T1000 (cell line): ENCODE measurements at places on chromosomes 6 and 20.
A peak's percentile ranks its signal among the peaks of the same experiment; 100 is the strongest.

DNA sequence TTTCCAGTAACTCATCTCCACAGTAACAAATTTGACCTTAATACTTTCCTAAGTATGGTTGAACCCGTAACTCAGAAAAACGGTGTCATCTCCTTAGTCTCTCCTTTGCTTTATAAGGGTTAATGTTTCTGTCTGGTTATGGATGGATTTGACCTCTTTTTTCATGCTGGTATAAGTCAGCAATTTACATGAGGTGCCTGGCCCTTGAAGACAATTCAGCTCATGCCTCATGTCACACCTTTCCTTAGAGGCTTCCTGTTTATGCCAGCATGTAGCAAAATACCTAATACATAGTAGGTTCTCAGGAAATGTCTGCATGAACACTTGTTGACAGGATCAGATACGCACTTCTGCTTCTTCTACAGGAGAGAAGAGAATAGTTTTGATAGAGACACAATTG, 37.7 kb upstream of the C20orf144 start:
- DNase-seq, result no peak

- no peak for DNase-seq
Observed at GRCh38 chr6:156833755-156834154, 56.6 kb downstream of the ARID1B start.

DNA sequence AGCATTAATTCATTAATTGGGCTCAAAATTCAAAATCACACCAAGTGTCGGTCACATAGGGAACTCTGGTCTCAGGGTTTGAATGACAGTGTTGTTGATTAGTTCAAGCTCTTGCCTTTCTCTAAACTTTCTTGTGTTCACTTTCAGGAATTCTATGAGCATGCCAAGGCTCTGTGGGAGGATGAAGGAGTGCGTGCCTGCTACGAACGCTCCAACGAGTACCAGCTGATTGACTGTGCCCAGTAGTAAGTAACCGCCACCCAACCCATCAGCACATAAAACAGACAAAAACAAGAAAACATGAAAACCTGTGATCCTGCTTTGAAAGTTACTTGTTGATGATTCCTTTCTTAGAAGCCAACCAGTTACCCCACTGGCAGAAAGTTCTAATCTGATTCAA, 52.7 kb downstream of the GNAS start:
- no peak for DNase-seq

- peak; percentile 49 for DNase-seq
Observed at GRCh38 chr6:125201961-125202729, 48.6 kb downstream of the TPD52L1 start.

GRCh38 chr6:25866011-25866410, 8.0 kb downstream of the SLC17A3 start:
- DNase-seq, result no peak

GRCh38 chr6:123677897-123678296, 41.1 kb upstream of the TRDN start:
- no peak for DNase-seq

- DNase-seq, result no peak
Observed at GRCh38 chr6:108839083-108839642, 9.1 kb upstream of the ARMC2 start.

- peak; percentile 32 for DNase-seq
Observed at GRCh38 chr6:142833054-142833453, 111.9 kb downstream of the HIVEP2 start.

DNA sequence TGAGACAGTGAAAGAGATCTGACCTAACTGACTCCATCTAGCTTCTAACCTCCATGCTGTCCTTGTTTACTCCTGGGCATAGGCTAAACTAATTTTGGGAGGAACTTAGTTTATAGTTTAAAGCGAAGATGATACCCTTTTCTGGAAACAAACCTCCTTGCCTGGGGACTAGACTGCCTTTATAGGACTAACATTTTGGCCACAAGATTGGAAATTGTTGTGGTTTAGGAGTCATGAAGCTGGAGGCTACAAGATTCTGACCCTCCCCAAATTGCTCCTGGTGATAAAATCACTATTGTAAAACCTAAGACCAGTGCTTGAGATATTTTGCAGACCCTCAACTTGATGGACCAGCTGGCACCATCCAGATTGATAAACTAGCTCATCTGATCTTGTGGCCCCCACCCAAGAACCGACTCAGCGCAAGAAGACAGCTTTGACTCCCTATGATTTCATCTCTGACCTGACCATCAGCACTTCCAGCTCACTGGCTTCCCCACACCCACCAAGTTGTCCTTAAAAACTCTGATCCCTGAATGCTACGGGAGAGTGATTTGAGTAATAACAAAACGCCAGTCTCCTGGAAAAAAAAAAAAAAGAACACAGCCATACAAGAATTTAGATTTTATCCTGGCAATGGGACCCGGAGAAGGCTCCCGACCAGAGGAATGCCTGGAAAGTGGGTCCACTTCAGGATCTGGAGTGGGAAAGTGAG, 63.0 kb downstream of the ABHD12 start:
- DNase-seq, result no peak

- no peak for DNase-seq
Observed at GRCh38 chr6:53850527-53850926, 55.7 kb downstream of the LRRC1 start.

DNA sequence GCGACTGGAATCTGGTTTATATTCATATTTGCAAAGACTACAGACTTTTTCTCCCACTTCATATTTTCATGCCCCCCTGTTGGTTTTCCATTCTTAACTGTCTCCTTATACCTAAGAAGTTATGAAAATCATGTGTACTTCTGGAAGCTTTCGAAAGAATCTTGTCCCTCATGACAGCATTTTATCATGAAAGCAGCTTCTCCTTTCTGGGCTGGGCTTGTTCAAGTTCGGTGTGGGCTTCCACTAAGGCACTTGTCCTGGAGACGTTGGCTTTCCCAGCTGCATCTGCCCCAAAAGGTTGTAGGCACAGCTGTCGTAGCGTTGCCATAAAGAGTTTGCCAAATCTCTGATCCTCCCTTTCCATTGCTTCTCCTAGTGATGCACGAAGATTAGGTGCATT, 56.5 kb downstream of the RPRD1B start:
- no peak for DNase-seq

DNA sequence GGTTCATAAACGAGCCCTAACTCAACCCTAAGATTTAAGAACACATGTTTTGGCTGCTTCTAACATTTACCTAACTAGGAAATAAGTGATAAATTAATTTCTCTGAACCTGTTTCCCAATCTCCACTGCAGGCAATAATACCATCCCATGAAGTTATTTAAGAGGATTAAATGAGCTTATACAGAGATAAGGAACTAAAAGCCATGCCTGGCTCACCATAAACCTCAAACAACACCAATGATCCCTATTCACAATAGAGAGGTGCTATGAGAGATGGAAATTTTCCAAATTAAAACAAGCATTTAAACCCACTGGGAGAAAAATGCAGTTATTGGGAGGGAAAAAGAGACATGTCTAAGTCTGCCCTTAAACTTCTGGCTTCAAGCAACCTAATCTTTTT, 33.9 kb upstream of the KLHL31 start:
- DNase-seq, result no peak

DNA sequence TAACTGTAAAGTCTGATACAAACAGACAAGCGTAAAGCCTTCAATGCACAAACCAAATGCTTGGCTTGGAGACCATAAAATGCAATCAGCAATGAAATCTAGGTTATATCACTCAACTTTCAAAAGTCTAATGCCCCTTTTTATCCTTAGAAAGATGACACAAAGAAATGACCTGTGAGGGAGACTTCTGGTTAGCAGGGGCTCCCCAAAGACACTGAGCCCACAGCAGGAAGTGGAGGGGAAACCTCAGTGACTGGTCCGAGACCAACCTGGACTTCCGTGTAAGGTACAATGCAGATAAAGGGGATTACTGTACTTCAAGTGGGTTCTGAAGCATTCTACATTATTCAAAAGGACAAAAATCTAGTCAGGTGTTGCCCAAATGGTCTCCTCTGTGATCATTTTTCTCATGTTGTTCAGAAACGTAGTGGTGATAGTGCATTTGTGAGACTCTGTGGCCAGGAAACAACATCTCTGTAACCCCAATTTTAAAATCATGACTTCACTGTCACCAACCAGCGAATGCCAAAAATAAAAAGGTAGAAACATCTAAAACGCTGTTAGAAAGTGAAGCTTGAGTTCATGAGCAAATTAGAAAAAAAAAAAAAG, 88.2 kb downstream of the HIVEP2 start:
- no peak for DNase-seq

DNA sequence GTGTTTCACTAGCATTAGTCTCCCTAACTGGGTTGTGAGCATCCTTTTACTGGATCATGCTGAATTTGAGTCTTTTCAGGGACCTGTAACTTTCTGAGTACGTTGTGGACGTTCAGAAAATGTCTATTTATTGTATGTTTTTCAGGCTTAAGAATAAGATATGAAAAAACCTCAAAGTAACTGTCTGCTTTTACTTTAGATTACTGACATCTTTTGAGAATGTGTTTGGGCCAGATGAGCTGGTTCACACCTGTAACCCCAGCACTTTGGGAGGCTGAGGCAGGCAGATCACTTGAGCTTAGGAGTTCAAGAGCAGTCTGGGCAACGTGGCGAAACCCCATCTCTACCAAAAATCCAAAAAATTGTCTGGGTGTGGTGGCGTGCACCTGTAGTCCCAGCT, 32.7 kb downstream of the NCOA3 start:
- DNase-seq, result no peak

GRCh38 chr6:138396709-138397108, 7.3 kb upstream of the HEBP2 start:
- DNase-seq, result no peak

GRCh38 chr6:27894839-27895762, 17.1 kb downstream of the OR2B2 start:
- DNase-seq, result peak; percentile 44

DNA sequence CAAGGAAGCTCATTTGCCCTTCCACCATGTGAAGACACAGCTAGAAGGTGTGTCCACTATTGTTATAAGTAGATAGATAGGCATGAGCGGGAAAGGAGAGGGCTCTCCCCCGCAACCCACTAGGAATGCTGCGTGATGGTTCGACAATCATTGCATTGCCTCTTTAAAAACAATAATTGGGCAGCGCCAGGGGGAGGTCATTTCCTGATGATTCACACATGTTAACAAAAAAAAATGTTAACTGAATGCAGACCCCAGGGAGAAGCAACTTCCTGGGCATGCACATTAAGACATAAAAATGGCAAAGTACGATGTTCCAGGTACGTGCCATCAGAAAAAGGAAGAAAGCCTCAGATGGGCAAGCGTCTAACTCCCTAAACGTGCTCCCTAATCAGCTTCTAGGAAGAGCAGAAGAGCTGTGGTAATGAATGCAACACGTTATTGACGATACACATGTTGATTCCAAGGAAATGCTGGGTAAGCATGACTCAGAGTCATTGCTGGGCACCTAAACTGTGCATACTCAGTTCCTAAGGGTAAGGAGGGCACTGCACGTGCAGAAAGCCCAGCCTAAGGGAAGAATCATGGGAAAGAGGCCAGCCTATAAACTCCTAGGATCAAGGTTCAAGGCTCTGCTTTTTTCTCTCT, 113.7 kb downstream of the FAM217A start:
- peak; percentile 11 for DNase-seq

GRCh38 chr20:34402461-34402860, 39.4 kb downstream of the ITCH start:
- no peak for DNase-seq

DNA sequence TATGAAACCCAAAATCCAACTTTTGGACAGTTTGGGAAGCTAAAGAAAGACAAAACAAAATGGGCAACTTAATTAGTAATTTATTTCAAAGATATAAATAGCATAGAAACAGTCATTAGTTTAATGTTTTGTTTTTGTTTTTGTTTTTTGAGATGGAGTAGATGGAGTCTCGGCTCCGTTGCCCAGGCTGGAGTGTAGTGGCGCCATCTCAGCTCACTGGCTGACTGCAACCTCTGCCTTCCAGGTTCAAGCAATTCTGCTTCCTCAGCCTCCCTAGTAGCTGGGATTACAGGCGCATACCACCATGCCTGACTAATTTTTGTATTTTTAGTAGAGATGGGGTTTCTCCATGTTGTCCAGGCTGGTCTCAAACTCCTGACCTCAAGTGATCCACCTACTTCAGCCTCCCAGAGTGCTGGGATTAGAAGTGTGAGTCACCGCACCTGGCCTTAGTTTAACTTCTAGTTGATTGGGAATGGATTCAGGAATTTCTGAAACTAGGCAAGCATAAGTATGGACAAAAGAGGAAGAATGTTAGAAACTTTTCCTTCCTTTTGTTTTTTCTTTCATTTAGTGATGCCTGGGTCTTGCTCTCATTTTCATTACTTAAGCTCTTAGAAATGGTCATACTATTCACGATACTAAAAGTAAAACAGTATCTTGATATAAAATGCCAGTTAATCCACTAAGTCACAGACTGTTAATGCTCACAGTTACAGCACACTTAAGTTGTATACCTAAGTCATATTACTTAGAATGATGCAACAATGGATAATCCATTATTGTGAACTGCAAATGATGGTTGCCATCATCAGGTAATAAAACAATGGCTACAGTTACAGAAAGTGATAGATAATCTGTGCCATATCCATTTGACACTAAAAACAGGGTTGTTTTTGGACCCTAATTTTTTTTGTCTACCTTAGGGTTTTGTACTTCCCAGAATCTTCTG, 8.2 kb downstream of the SENP6 start:
- no peak for DNase-seq

GRCh38 chr20:35994994-35995453, 26.6 kb downstream of the CNBD2 start:
- DNase-seq, result peak; percentile 50

GRCh38 chr20:37627060-37627766, 66.6 kb upstream of the CTNNBL1 start:
- DNase-seq, result peak; percentile 40

DNA sequence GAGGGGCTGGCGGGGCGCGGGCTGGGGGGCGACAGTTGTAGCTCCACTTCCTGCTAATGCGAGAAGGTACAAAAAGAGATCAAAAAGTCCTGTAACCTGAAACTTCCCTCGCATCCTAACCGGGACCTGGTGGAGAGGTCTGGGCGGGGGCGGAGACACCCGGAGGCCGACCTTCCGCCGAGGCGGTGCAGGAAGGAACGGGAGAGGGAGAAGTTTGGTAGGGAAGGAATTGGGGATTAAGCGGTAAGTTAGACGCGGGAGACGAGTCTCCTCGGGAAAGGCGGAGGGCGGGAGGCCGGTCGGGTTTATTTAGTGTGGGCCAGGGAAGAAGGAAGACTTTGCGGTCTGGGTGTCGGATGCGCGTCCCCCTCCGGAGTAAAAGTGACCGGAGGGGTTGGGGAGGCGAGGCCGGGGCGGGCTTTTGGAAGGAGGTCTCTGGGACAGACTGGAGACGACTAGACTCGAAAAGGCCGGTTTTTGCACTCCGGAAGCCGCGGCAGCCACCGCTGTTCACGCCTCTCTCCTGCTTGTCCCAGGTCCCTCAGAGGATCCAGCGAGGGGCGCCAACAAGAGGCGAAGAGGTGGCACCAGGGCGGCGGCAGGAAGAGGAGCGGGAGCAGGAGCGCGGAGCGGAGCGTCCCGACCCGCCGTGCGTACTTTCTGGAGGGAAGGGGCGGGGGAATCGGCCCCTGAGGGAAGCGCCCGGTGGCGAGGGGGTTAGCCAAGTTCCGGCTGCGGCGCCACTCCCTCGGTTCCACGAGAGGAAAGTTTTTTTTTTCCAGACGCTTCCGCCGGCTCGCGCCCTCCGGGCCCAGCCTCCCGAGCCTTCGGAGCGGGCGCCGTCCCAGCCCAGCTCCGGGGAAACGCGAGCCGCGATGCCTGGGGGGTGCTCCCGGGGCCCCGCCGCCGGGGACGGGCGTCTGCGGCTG, 734 bp downstream of the TPBG start:
- DNase-seq, result peak; percentile 51

GRCh38 chr20:19451923-19452295, 239.5 kb downstream of the SLC24A3 start:
- DNase-seq, result no peak
